ENCODE measurements at places on chromosomes 2 and 18. TPM values are rescaled to one million over a fixed set of nuclear protein-coding genes. Genes with fewer than 3 reads are reported as not detected.

The HOXD8 gene
- total RNA-seq: 4.4 TPM

The ASB18 gene
- total RNA-seq: not detected

The TSPYL6 gene
- not detected for total RNA-seq

The TEKT4 gene
- total RNA-seq: not detected

The MC5R gene
- total RNA-seq: not detected

The COX7A2L gene
- total RNA-seq: 308 TPM

The BARD1 gene
- total RNA-seq: 34.5 TPM

The SERPINB12 gene
- total RNA-seq: not detected

The ANKRD30B gene
- 0.55 TPM for total RNA-seq

The RTN4 gene
- 386 TPM for total RNA-seq

The LYG2 gene
- not detected for total RNA-seq
